ENCODE measurements at places on chromosomes 16 and 17.

DNA sequence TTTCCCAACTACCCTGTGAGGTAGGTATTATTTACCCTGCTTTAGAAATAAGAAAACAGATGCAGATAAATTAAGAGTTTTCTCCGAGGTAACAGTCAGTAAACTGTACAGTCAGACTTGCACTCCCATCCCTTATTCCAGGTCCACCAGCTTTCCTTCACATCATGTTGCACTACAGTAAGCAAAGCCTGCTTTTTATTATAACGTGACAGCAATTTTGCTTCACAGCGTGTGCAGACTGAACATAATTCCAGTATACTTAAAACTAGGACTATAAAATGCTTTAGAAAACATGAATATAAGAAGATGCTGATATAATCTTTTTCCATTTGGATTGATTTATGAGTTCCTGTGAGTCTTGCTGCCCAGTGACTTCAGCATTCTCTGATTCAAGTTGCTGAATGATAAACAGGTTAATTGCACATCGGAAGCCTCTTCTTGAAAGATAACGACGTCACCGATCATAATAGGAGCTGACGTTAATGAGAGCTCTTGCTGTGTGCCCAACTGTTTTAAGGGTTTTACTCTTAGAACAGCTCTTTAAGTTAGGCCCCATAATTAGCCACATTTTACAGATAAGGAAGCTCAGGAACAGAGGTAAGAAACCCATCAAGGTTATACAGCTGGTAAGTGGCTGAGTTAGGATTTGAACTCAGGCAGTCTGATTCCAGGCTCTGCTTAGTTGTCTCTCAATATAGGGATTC, 1.4 kb downstream of the LIG3 start:
- no peak for DNase-seq

DNA sequence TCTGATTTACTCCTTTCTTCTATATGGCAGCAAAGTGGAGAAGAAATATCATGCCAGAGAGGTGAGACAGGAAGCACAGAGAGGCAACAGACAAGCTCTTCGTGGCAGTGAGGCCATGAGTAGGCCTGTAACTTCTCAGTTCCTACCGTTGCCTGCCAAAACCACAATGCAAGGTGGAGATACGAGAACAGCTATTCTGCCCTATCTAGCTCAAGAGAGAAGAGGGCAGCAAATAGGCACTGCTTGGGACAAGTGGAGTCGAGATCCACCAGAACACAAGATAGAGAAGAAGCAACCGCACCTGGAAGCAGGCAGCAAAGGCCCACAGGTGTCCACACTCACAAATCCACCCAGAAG, 24.8 kb downstream of the RANBP10 start:
- DNase-seq, result no peak

GRCh38 chr17:6994666-6995256, 1.1 kb upstream of the ALOX12 start:
- DNase-seq, result no peak

GRCh38 chr16:31273187-31273586, 13.4 kb downstream of the ITGAM start:
- no peak for DNase-seq

GRCh38 chr17:13491491-13491890, 110.2 kb downstream of the HS3ST3A1 start:
- DNase-seq, result no peak

GRCh38 chr16:79151-80054, 1.4 kb downstream of the MPG start:
- no peak for DNase-seq

- peak; percentile 58 for DNase-seq
Measured at GRCh38 chr17:75240394-75241142, 20.8 kb downstream of the GGA3 start.

DNA sequence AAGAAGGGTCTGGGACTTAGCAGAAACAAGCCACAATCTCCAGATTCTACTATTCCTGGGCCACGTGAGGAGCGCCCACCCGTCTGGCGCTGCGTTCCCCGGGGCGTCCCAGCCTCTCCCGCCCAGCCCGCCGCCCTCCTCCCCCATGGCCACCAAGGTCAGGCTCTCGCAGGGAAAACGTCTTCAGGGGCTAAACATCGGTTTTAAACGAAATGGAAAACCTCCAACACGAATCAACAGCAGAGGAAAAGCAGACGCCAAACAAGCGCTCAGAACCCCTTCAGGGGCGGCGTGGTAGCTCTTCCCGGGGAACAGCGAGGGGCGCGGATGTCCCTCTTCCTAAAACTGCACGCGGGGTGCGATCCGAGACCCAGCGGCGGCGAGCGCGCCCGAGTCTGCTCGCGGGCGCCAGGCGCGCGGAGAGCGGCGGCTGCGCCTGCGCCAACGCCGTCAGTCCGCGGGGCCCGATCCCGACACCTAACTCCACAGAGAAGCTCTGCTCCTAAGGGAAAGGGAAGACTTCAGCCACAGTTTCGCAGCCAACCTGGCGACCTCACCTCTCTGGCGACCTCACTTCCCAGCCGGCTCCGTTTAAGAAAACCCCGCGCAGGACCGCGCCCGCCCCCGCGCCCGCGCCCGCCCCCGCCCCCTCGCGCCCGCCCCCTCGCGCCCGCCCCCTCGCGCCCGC, 505 bp upstream of the COG1 start:
- peak; percentile 72 for DNase-seq

- DNase-seq, result peak; percentile 87
Measured at GRCh38 chr17:81097134-81097942, 62.4 kb downstream of the BAIAP2 start.

- peak; percentile 20 for DNase-seq
Measured at GRCh38 chr17:35315283-35315682, 58.1 kb downstream of the SLFN11 start.

DNA sequence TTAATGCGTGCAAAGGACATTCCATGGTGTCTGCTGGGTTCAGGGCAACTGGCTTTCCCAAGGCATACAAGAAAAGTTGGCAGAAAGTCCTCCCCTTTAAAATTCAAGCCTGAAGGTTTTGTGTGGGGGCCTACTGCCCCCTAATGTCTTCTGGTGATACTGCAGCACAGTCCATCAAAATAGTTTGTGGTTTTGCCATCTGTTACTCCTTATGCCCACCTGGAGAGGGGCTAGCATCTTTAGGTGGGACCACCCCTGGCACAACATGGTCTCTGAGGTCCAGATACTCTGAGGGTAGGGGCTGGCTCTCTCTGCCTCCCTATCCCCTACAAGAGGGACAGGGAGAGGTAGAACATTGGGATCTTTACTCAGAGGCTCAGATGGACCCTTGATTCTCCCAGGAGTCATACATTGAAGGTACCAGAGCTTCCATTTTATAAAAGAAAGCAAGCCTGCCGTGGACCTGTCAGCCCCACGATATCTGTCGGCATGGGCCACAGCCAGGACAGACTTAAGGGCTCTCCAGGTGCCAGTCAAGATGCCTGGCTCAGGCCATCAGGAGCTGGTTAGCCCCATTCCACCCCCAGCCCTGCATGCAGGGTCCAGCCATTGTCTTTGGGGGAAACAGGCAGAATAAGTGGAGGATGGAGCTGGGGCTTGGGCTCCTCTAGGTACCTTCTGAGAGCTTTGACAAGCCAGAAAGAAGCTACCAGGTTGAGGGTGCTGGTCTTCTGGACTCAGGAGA, 6.3 kb downstream of the ESRP2 start:
- no peak for DNase-seq

DNA sequence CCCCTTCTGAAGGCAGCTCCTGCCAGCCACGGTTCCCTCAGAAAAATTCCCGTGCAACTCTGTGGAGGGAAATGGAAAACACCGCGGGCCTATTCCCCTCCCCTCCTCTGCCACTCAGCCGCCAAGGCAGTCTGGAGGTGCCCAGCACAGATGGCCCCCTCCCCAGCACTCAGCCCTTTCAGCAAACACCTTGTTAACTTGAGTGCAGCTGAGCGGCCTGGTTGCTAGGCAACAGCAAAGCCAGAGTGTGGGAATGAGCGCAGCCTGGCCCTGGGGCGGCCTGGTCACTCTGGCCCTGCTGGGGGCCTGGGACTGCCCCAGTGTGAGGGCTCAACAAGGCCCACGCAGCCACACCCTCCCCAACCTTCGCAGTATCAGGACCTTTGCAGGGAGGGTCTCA, 32.8 kb downstream of the CACNA1G start:
- DNase-seq, result no peak

- DNase-seq, result no peak
Measured at GRCh38 chr16:82955741-82956348, 329.1 kb downstream of the CDH13 start.

DNA sequence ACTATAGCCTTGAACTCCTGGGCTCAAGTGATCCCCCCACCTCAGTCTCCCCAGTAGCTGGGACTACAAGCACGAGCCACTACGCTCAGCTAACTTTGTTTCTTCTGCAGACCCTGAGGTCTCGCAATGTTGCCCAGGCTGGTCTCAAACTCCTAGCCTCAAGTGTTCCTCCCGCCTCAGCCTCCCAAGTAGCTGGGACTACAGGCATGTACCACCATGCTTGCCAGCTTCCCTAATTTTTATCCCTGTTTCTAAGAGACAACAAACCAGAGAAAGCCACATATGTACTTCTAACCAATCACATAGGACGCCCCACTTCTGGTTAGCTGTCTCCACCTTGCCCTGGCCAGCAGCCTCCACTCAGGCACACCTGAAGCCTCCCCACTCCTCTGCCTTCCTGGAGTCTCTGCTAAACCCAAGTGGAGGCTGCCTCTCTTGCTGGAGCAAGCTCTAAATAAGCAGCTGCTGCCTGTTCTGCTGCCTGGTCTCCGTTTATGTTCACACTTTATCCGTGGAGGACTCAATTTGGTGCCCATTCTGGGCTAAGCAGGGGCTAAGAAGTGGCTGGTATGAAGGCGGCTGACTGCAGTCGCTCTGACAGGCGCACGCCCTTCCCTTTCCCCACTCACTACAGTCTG, 24.7 kb downstream of the NSMCE1 start:
- DNase-seq, result no peak

DNA sequence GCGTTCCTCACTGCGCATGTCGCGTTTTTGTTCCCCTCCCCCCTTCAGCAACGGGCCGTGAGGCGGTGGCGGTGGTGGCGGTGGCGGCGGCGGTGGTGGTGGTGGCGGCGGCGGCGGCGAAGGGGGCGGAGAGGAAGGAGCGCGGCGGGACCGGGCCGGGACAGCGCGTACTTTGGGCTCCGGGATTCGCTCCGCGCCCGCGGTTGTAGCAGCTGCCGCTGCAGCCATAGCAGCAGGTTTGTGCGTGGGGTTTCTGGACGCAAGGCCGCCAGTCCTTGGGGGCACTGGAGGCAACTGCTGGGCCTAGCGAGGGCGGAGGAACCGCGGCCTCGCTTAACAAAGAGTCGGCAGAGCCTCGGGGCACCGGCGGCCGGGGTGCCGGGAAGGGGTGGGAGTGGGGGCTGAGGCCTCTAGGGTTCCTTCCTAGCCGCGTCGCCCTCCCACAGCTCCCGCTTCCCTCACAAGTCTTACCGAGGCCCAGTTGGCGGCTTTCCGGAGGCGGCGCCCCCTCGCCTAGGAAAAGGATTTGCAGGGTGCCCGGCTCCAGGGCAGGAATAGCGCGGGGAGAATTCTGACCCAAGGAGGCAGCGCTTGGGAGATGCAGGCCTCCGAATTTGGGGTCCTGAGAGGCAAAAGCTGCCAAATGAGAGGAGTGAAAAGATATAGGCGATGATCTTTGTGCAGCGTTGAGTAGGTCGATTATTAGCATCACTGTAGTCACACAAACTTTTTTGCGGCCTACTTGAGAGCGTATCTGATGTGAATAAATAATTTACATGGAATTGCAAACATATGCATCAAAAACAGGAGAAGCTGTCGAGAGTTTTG, at the start of gene DDX42:
Gene DDX42, plus strand, starts transcription at position 30 of the 828 bp plus-strand sequence. CDS start 12,880 bp downstream, outside the sequence.
- DNase-seq, result peak; percentile 96

DNA sequence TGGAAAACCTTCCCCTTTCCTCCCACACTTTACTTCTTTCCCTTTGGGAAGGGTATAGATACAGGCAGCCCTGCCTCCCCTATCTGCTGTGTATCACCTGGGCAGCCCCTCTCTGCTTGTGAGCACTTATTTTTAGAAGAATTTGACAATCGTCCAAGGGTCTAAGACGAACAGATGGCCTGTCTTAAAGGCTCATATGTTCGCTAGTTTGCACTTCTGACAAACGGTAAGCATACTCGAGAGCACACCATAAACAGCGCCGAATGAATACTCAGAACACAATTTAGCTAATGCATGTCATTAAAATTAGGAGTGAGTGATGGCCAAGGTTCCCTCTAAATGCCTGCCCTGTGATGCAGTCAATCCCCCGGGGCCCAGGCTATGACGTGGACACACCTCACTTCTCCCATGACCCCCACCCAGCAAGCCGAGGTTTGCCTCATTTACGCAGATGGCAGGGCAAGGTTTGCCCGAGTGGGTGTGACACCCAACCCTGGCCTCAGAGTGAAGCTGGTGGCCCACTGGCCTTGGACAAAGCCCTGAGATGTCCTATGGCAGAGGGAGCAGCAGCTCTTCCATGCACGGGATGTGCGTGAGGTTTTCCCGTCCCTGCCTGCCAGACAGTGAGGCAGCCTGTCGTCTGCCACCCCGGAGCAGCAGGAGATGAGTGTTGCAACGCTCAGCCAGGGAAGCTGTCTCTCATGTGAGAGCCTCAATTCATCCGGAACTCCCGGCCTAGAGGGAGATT, 125.2 kb downstream of the C16orf78 start:
- peak; percentile 46 for DNase-seq

DNA sequence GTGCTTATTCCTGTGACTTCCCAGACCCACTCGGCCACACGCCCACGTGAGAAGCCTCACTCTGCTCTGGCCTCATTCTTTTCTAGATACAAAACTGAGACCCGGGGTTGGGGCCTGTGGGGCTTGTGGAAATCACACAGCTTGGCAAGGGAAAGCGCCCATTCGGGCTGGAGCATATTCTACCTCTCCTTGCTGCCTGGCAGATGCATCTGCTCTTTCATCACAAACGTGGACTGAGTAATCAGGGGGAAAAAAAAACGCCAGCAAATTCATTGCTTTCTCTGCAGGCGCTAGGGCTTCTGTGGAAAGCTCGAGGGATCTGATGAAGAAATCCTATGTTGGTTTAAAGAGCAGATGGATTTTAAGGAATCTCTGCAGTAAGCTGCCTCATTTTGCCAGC, 44.4 kb downstream of the DNAH9 start:
- DNase-seq, result peak; percentile 49

GRCh38 chr17:19386974-19387920, at the start of gene MFAP4:
Gene MFAP4 (minus strand): TSS chr17:19387190. CDS start chr17:19387155, 35 bp downstream.
- peak; percentile 86 for DNase-seq

GRCh38 chr16:72464597-72465368, 292.8 kb upstream of the PMFBP1 start:
- DNase-seq, result no peak

DNA sequence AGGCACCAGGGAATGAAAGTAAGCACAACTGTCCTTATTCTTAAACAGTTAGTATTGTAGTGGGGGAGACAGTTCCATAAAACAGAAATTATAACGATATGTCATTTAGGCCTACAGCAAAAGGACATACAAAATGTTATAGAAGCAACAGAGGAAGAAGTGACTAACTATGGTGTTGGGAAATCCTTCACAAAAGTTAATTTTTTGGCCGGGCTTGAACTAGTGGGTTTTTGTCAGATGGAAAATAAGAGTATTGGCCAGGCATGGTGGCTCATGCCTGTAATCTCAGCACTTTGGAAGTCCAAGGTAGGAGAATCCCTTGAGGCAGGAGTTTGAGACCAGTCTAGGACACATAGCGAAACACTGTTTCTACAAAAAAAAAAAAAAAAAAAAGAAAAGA, 127.8 kb downstream of the SSH2 start:
- no peak for DNase-seq

- peak; percentile 36 for DNase-seq
Measured at GRCh38 chr17:68197091-68197996, 50.5 kb upstream of the AMZ2 start.
